ENCODE measurements at places on chromosomes 2 and 18.

- H3K4me1 ChIP-seq: no peaks in the 10 kb centered on the region
- H3K27ac ChIP-seq: no peak overlapping the region
- H3K27me3 ChIP-seq: no peaks in the 10 kb centered on the region
- no peak overlapping the region for H3K4me3 ChIP-seq
These were observed 73.9 kb upstream of the NCKAP5 start for GRCh38 chr2:133641942-133642725.

GRCh38 chr2:174138161-174138560 lies 110.2 kb downstream of the OLA1 start:
- no peak overlapping the region for H3K27ac ChIP-seq
- DNase-seq: no peak
- peaks cover 25% of the 10 kb centered on the region for H3K36me3 ChIP-seq
- H3K4me3 ChIP-seq: no peak overlapping the region

DNA sequence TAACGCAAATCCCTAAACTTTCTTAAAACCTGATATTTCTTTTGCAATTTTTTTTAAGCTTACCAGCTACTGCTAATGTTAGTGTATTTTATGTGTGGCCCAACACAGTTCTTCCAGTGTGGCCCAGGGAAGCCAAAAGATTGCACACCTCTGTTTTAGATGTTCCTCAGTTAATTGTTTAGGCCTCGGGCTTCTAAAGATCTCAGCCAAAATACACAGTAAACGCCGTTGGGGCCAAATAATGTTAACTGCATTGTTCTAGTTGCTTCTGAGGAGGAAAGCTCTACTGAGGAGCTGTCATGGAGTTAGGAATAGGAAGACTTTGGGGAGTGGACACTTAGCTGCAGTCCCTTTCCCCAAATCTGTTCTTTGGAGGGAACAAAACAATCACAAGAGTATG lies 2.0 kb downstream of the HSPE1 start:
- DNase-seq: no peak
- H3K4me3 ChIP-seq: peak overlapping the region; percentile 98
- H3K4me1 ChIP-seq: peaks cover 30% of the 10 kb centered on the region
- no peaks in the 10 kb centered on the region for H3K27me3 ChIP-seq

GRCh38 chr18:8701546-8702118 lies 3.7 kb upstream of the MTCL1 start:
- H3K4me3 ChIP-seq: no peak overlapping the region
- peaks cover 10% of the 10 kb centered on the region for H3K4me1 ChIP-seq
- no peaks in the 10 kb centered on the region for H3K36me3 ChIP-seq
- no peak for DNase-seq

DNA sequence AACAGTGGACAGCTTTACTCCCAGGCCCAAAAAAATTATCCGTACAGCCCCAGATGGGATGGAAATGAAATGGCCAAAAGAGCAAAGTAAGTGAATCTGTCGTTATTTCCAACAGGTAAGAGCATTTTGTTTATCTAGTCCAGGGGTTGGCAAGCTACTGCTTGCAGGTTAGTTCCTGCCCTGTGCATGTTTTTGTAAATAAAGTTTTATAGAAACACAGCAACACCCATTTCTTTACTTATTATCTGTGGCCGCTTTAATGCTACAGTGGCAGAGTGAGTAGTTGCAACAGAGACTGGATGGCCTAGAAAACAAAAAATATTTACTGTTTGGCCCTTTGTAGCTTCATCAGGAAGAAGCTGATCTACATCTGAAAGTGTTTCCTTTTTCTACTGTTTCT lies 94.3 kb upstream of the FOSL2 start:
- H3K4me3 ChIP-seq: no peak overlapping the region
- H3K27me3 ChIP-seq: no peaks in the 10 kb centered on the region
- H3K27ac ChIP-seq: no peak overlapping the region
- peaks cover 16% of the 10 kb centered on the region for H3K36me3 ChIP-seq

GRCh38 chr2:107412209-107412904 lies 414.3 kb upstream of the RGPD4 start:
- H3K27me3 ChIP-seq: no peaks in the 10 kb centered on the region
- H3K27ac ChIP-seq: no peak overlapping the region
- no peaks in the 10 kb centered on the region for H3K36me3 ChIP-seq
- DNase-seq: no peak
- H3K4me1 ChIP-seq: no peaks in the 10 kb centered on the region

- H3K36me3 ChIP-seq: peaks cover 6% of the 10 kb centered on the region
- H3K4me3 ChIP-seq: no peak overlapping the region
- H3K4me1 ChIP-seq: peaks cover 8% of the 10 kb centered on the region
These were observed 9.2 kb downstream of the ONECUT2 start for GRCh38 chr18:57444301-57444759.

Measured in activated CD8-positive, alpha-beta T cell treated with anti-CD3 and anti-CD28 coated beads, Interleukin-2, amount 10 ng/mL, durations not matched to agents 7 days and 5 days (primary cell).